ENCODE measurements at places on chromosomes 16 and 17. TPM values are rescaled to one million over a fixed set of nuclear protein-coding genes. Genes with fewer than 3 reads are reported as not detected.

GRCh38 chr17:20089756-20090547 lies 80.8 kb downstream of the SPECC1 start:
- no peak for DNase-seq

Gene NOTUM
- 0.15 TPM for total RNA-seq

DNA sequence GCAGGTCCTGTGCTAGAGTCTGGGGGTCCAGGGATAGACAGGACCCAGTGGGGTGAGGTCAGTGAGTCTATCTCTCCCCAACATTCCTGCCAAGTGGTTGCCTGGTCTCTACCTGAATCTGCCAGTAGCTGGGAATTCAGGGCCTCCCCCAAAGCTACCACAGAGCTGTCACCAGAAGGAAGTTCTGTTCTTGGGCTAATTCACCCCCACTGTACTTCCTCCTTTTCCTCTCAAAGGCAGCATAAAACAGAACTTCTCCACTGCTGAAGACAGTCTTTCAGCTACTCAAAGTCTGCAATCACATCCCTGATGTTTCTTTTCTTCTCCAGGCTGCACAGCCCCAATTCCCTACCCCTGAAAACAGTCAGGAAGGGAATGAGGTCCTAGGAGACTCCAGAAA lies 8.7 kb downstream of the CAMTA2 start:
- DNase-seq: no peak

Gene ABCC6
- 0.46 TPM for total RNA-seq

Gene STH
- not detected for total RNA-seq

DNA sequence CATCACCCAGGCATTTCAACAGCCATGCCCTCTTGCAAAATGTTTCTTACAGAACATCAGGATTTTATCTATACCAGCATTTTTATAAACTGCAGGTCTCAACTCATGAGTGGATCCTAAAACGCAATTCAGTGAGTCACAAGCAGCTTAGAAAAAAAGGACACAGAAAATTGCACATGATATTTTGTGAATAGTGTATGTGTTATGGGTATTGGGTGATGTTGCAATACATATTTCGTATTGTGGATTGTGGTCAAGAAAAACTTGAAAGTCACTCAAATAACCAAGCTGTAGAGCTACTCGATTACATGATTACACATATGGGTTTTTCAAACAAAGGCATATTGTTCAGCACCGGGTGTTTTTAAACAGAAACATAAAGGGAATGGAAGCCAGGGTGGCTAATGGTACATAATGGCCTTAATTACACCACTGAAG lies 1.4 kb downstream of the WIPI1 start:
- DNase-seq: no peak

DNA sequence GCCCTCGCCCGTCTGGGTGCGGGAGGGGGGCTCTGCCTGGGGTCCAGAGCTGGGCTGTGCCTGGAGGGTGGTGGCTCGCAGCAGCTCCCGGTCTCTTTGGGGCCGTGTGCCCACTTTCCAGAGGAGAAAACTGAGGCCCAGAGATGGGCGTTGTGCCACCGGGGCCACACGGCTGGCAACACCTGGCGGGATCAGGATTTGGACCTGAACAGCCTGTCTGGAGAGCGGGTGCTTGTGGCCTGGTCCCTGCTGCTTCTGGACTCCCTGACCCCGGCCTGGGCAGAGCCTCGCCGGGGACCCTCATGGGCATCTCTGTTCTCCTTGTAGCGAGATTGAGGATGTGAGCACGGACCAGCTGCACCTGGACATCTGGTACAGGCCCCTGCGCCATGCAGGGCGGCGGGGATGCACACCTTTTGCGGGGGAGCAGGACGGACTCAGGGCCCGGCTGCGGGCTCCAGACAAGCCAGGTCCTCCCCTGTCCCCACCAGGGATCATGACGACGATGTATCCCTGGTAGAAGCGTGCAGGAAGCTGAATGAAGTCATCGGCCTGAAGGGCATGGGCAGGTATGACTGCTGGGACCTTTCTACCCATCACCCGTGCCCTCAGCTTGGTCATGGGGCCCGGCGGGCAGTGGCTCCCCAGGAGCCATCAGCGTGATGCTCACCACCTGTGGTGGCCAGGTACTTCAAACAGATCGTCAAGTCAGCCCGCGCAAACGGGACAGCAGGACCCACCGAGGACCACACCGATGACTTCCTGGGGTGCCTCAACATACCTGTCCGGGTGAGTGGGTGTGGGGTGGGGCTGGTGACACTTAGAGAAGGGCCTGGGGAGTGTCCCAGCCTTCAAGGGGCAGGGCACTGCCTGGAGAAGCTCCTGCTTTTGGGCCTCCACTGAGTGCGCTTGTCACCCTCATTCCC lies 8.3 kb downstream of the BAIAP3 start:
- DNase-seq: no peak

Gene ZFP1
- 17.4 TPM for total RNA-seq

- DNase-seq: peak; percentile 46
Observed at GRCh38 chr17:49861150-49861884, 13.4 kb upstream of the TAC4 start.

DNA sequence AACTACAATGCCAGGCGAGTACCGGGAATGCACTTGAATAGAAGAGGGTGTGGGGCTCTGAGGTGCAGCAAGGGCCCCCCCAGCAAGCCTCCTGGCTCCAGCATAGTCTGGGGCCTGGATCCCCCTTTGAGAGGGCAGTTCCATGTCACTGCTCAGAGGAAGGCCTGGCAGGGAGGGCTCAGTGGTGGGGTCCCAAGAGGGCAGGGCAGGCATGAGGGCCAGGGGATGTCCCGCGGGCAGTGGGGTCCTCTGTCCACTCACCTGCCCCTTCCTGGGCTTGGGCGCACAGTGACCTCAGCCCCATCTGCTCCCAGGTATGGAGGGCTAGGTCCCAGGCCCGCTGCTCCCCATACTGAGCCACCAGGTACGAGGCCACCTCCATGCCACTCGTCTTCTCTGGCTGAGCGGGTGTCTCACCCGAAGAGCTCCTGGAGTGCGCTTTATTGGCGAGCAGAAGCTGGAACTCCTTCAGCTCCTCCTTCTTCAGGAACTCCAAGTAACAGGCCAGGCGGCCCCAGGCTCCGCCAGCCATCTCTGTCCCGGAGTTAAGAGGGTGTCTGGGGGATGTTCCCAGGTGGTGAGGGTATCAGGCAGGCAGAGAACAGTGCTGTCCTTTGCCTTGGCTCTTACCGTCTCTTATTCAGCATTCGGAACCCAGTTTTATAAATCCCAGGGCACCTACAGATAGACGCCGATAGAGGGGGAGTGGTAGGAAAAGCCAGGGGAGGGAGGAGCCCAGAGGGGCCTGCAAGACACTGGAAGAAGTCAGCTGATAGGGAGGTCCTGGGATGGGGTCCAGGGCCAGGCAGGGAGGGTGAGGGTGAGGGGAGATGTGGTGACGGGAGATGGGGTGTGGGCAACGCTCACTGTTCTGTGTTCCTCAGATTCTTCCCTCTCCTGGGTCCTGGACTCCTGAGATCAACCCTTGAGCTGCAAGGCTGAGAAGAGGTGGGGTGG lies 605 bp downstream of the NLRP1 start:
- no peak for DNase-seq

GRCh38 chr16:89475144-89475543 lies 15.2 kb downstream of the ANKRD11 start:
- DNase-seq: no peak

- no peak for DNase-seq
Observed at GRCh38 chr17:82931699-82932517, 92.1 kb upstream of the ZNF750 start.

DNA sequence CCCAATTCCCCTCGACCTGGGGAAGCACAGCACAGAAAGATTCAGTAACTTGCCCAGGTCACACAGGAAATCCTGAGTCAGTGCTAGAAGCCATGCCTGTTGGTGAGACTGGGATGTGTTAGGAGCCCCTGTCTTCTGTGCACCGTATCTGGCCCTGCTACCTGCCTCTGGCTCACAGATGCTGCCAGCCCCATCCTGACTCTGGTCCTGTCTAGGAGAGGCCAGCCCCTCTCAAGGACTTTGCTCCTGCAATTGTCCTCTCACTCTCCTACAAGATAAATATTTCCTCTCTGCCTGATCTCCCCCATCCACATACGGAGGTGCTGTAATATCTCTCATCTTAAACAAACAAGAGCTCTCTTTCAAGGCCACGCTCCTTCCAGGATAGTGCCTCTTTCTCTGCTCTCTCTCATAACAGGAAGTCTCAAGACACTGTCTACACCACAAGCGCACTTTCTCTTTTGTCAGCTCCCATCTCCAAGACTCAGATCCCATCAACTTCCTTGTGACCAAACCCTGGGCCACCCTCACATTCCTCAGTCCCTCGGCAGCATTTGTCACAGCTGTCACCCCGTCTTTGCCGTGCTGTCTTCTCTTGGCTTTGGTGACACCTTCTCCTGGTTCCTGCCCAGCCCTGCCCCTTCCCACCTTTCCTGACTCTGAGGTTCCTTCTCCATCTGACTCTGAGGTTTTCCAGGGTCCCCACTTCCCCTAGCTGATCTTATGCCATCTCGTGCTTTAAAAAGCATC lies 1.9 kb downstream of the SLC13A2 start:
- DNase-seq: no peak

Gene KRT14
- not detected for total RNA-seq

Gene AGRP
- not detected for total RNA-seq

- no peak for DNase-seq
Observed at GRCh38 chr17:19683117-19683516, 33.3 kb downstream of the SLC47A2 start.

DNA sequence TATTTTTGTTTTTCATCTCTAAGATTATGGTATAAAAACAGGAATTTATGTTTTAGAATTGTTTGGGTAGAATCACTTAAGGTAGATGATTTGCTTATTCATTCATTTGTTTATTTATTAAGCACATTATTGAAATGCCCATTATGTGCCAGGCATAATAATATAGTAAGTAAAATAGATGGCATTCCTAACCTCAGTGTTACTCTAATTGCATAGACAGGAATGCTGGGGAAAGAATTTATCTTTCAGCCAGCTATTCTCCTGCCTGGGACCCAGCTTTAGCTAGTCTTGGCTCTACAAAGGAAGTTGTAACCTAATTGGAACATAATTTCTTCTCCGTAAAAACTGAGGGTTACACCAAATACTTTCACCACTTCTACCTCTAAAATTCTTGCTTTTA lies 44.6 kb downstream of the NFAT5 start:
- no peak for DNase-seq

DNA sequence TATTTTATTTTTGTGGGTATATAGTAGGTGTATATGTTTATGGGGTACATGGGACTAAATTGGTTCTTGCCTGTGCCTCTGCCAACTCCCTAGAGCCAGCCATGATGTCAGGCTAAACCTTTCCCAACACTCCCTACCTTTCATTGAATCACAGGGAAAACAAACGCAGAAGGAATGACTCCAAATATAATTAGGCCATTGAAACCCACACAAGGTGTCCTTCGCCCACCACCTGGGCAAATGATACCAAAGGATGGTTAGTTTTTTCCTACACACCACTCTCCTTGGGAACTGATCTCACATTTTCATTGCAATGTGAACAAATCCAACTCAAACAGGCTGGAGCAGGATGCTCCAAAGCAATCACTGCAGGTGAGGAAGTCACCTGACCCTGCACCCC lies 27.5 kb downstream of the WSB1 start:
- DNase-seq: no peak

Gene NUPR1
- 0.46 TPM for total RNA-seq

Gene TNS4
- 0.32 TPM for total RNA-seq

GRCh38 chr16:53064081-53064578 lies 9.3 kb downstream of the CHD9 start:
- DNase-seq: no peak

Gene WFDC1
- total RNA-seq: not detected

Gene IRX6
- total RNA-seq: not detected

Gene EXOC7
- 56.7 TPM for total RNA-seq

Gene CES3
- total RNA-seq: 0.55 TPM
